Ureter (tissue), 1 donor: ENCODE measurements at places on chromosomes 11 and 22. TPM values are rescaled to one million over a fixed set of nuclear protein-coding genes. Genes with fewer than 3 reads are reported as not detected.

DNA sequence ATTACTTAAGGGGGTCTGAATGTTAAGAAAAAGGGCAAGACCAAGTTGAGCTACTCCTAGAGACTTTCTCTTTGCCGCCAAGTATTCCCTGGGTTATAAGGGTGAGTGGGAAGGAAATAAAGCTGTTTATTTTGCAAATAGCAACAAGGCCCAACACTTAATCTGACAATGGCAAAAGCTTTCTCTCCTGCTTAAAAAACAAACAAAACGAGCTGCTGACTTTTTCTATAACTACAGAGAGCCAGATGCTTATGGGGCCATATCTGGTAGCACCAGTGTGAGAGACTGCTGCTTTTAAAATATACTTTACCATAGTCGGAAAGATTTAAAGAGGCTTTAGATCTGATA, 2.3 kb upstream of the KDM2A start:
- no peak for DNase-seq

GRCh38 chr11:103541186-103541795, 432.1 kb downstream of the DYNC2H1 start:
- no peak for DNase-seq

DNA sequence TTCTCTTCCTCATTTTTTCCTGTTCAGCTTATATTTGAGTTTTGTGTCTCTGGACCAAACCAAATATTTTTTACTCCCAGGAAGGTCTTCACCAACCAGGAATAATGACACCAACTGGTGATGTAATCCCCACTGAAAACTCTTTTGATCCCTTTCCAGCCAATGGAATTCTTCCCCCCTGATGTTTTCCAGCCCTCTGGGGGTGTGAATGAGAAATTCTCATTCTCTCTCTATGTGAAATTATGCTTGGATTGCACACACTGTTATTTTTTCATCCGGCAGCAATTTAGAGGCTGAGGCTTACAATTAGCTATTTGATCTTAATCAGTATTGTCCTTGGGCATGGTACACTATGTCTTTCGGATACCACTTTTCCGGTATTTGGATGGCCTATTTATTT, 39.5 kb upstream of the SLC1A2 start:
- no peak for DNase-seq

DNA sequence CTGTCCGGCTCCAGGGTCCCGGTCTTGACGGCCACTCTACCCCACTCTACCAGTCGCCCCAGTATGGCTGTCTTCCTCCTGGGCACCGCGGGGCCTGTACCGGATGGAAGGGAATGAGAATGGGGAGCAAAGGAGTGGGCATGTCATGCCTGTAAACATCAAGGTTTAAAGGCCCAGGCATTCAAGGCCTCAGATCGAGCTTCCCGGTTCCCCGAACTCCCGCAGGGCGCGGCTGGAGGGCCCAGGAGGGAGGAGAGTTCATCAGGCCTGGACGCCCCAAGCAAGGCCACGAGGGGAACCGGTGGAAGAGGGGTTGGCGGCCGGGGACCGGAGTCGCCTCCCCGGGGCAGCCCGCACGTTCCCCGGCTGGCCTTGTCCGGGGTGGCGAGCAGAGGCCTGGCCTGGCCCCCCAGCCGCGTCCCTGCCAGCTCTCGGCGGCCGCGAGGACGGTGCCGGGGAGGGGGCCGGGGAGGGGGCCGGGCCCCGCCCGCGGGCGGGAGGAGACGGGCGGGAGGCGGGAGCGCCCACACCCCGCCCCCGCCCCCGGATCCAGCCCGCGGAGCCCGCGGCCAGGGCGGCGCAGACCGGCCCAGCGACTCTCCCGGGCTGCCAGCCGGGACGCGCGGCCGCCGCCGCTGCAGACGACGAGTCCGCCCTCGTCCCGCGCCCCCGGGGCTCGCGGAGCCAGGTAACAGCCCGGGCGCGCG, at the start of gene CDC42EP1:
Gene CDC42EP1, plus strand, starts transcription at position 580 of the 707 bp plus-strand sequence. CDS start 5,870 bp downstream, outside the sequence.
- no peak for DNase-seq

XKR3 gene
- total RNA-seq = not detected

GRCh38 chr22:30344447-30345200, 12.1 kb downstream of the SF3A1 start:
- DNase-seq = no peak

DNA sequence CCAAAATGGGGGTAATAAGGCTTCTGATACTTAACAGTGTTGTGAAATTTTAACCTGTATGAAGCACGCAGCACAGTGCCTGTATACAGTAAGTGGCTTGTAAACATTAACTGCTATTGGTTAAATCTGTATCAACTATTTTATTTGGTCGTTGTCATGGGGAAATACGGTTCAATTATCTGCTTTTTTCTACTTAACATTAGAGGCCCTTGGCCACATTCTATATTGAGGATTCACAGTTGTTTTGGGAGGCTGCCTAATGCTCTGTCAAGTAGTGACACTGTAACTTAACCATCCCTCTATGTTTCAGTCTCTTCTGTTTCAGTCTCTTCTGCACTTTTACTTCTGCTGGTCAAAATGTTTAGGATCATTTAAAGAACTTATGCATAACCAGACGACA, 95.6 kb downstream of the LDLRAD3 start:
- no peak for DNase-seq

PHOX2A gene
- not detected for total RNA-seq

DNA sequence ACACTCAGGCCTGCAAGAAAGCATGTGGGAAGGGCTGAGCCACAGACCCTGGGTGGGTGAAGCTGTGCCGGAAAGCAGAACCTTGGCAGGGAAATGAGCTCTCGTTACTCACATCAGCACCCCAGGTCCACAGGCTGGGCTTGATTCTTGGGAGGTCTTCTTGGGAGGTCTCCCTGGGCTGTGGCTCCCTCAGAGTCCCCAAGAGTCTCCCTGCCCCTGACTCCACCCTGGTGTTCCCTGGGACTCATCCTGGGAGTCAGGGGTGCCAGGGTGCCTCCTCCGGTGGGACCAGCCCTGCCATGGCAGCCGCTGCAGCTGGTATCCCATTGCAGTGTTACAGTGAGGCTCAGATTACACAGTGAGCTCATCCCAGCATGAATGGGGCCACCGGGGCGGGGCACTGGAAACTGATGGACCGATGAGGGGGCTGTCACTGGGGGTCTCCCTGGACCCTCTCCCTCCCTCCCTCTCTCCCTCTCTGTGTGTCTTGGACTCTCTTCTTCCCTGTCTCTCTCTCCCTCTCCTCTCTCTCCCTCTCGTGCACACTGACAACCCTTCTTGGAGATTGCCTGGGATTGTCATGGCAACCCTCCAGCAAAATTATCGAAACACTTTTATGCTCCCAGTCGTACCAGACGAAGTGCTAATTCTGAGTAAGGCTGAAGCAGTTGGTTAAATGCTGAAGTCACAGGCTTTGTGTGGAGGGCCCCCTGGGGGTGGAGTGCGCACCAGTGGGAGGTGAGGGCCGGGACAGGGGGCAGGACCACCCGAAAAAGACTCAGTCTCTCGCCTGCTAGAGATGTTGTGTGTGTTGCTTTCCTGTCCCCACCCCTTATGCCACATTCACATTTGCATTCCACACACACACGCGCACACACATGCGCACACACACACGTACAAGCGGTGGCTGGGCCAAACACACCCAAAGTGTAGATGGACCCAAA, 8.6 kb upstream of the C11orf96 start:
- no peak for DNase-seq

DNA sequence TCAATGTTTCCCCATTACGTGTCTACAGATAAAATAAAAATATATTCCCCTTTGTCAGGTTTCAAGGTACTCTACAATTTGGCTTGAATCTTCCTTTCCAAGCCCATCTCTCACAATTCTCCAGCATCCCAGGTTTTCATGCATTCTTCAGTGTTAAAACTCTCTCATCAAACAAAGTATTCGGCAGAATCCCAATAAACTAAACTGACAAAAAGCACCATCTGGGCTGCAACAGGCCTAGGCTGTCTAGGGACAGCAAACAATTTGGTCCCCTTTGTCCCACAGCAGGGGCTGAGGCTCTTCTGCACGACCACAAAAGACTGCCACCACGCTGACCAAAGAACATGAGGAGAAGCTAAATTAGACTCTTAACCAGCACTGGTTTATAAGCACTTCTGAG, 159.4 kb downstream of the CADM1 start:
- no peak for DNase-seq

- no peak for DNase-seq
Measured at GRCh38 chr11:126929179-126930061, 71.2 kb downstream of the KIRREL3 start.

DNA sequence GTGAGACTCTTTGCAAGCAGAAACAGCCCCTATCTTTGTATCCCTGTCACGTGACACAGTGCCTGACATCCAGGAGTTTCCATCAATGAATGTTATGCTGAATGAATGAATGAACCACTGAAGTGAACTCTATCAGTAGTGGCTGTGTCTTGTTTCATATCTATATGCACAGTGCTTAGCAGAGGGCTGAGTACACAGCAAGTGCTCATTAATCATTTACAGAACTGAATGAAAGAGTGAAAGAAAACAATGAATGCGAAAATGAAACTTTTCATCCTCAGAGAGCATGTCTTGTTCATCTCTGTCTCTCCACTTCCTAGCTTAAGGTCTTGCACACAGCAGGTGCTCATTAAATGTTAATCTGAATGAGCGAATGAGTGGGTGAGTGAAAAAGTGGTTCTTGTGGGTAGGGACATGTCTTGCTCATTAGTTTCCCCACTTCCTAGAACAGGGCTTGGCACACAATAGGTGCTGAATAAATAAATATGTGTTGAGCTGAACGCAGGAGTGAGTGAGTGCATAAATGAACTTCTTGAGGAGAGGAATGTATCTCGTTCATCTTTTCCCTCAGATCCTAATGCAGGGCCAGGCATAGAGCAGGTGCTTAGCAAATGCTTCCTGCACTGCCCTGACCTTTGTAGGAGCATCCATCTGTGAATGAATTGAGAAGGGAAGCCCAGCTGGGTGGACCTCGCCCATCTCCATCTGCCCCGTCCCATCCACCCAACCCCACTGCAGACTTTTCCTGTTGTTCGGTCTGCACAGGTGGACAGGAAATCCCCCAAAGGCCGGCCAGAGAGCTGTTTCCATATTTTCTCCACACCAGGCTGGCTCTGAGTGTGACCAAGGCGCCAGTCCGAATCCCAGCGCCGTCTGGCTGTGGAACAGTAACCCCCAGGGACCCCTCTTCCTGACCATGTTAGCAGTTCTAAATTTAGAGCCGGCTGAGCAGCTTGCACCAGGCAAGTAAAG, 113.4 kb upstream of the CRYBB3 start:
- DNase-seq = peak; percentile 52

TRPC6 gene
- total RNA-seq = 5.8 TPM

DNA sequence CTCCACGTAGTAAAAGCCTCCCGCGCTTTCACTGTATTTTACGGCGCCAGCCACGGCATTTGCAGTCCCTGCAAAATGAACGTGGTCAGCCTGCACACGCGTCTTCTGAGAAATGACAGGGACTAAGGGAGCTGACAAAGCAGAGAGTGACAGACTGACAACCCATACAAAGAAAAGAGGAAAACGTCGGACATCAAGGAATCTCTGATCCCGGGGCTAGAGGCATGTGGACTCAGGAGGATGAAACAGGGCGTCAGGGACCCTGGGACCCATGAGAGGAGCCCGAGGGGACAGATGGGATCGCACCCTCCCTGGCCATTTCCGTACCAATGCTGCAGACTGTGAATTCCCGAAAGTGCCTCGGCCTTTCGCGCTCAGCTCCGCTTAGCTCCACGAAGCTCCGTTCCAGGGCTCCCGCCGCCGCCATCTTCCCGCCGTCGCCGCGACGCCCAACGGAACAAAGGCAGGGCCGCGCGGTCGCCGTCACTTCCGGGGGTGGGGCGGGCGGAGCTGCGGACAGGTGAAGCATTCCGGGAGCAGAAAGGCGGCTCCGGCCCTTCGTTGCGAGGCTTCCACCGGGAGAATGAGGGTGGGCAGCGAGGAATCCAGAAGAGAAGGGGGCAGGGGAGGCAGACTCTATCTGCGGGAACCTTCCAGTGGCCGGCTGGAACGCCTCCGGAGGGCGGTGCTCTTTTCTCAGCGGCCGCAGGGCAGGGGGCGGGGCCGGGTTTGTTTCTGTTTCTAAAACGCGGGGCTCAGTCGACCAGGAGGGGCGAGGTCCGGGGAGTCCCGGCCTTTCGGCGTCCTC, at the start of gene NUP160:
Gene NUP160, minus strand, starts transcription at position 459 of the 808 bp plus-strand sequence. Its CDS starts 32 bp downstream, at position 427.
- peak; percentile 86 for DNase-seq

GRCh38 chr11:86940122-86940777, 14.9 kb downstream of the FZD4 start:
- DNase-seq = peak; percentile 60

- no peak for DNase-seq
Measured at GRCh38 chr11:30603357-30603756, 17.2 kb upstream of the MPPED2 start.

DNA sequence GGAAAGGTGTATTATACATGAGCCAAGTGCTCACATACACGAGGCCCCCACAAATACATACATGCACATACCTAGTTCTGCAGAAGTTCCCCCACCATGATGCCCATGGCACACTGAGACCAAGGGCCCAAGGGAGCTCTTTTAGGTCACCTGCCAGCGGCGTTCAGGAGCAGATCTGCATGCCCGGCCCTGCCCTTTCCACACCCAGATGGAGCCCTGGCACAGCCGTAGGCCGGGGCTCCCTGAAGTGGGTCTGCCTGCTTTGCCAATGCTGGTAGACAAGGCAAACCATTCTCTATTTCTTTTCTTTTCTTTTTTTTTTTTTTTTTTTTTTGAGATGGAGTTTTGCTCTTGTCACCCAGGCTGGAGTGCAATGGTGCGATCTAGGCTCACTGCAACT, 21.5 kb downstream of the NFAM1 start:
- DNase-seq = no peak

CCDC34 gene
- 10.2 TPM for total RNA-seq

GRCh38 chr11:35976434-35976833, 32.6 kb downstream of the LDLRAD3 start:
- DNase-seq = no peak

DNA sequence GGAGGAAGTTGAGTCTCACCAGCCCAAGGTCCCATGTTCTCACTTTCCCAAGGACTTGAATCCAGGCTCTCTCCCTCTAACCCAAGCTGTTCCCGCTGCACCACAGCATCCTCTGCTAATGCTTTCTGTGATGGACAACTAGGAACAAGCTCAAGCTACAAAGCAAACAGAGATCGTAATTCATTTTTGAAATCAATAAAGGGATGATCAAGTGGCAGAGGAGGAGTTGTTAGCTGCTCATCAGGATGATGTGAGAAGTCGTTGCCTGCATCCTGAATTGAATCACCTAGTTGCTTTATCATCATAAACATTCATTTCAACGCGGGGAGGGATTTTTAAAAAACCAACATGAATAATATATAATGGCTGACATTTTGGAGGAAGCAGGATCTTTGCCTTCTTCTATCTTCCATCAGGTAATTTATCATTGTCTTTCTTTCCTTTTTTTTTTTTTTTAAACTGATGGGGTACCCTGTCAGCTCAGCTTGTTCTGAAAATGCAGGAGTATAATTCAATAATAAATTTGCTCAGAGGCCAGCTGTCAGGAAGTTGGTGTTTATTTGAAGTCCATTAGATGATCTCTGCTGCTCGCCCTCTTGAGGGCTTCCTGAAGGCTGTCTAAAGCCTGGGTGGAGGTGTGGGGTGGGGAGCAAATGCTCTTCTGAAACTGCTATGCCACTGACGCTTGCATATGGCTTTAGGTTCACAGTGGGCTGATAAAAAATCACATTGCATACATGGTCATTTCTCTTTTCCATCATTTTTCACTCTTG, 174.4 kb upstream of the NARS2 start:
- no peak for DNase-seq

GRCh38 chr11:2442589-2442988, 1.7 kb downstream of the TRPM5 start:
- DNase-seq = no peak
